ENCODE measurements at places on chromosomes 7 and 10. TPM values are rescaled to one million over a fixed set of nuclear protein-coding genes. Genes with fewer than 3 reads are reported as not detected.
A peak's percentile ranks its signal among the peaks of the same experiment; 100 is the strongest.

C10orf62 gene
- 0.41 TPM for polyA plus RNA-seq

GRCh38 chr10:16991011-16991410 lies 138.6 kb downstream of the CUBN start:
- H3K27me3 ChIP-seq, result no peaks in the 10 kb centered on the region
- no peak overlapping the region for H3K4me3 ChIP-seq
- DNase-seq, result no peak
- no peak overlapping the region for H3K27ac ChIP-seq

DNA sequence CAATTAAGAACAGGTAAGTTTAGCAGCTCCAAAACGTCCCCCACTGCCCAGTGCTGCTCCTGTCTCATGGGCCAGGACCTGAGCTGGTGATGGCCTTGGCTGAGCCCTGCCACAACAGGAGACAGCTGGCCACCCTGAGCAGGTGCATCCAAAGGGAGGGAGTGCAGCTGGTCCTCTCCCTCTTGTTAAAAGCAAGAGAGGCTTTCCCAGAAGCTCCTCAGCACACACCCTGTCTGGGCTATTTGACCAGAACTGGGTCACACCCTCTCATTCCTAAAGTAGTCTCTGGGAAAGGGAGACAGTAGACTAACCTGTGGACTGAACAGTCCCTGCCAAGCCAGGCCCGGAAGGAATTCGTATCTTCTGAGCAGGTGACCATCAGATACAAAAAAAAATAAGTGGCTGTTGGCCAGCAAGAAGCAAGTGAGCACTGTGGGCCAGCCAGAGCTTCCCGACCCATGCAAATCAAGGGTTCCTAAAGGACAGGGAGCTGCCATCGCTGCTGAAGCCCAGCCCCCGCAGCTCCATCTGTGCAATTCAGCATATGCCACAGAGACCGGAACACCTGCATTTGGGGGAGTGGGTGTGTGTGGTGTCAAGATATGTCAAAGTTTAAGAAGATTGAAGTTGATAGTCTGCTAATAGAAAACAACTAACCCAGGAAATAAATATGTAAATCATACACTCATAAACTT lies 2.1 kb upstream of the TMEM72 start:
- H3K27me3 ChIP-seq, result no peaks in the 10 kb centered on the region
- no peaks in the 10 kb centered on the region for H3K4me1 ChIP-seq
- no peak overlapping the region for H3K4me3 ChIP-seq
- no peak overlapping the region for H3K27ac ChIP-seq

DNA sequence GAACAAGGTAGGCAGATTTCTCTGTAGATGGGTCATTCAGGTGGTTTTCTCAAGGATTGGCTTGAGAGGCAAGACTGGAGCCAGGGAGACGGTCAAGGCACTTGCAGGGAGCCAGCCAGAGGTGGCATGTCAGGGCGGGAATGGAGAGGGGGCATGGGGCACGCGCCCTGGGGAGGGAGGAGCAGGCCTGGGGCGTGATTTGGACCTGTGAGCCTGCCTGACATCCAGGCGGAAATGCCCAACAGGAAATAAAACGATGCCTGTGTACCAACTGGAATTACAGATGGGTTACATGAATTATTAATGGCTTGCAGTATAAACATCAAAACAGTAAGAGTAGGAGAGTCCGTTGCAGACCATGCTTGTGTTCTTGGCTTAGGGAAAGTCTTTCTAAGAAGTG lies 8.6 kb upstream of the SUN1 start:
- peaks cover 29% of the 10 kb centered on the region for H3K36me3 ChIP-seq
- DNase-seq, result peak; percentile 78
- no peaks in the 10 kb centered on the region for H3K4me1 ChIP-seq

DNA sequence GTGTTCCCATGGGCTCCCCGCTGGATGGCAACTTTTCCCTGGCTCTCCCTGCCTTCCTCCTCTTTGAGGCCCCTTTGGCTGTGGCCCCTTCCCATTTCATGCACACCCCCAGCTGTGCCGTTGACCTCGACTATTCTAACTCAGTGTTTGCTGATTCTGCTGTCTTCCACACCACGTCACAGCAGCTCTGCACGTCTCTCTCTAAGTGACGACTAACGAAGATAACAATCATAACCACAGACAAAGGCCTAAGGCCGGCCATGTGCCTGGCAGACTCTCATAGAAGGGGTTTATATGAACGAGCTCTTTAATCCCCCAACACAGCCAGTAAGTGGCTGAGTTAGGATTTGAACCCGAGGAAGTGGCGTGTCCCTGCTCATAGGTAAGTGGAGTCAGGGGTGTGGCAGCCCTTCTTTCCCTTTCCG lies 151.5 kb upstream of the SHH start:
- no peak for DNase-seq
- H3K27ac ChIP-seq, result no peak overlapping the region
- H3K36me3 ChIP-seq, result no peaks in the 10 kb centered on the region
- no peak overlapping the region for H3K4me3 ChIP-seq
- no peaks in the 10 kb centered on the region for H3K27me3 ChIP-seq
- H3K4me1 ChIP-seq, result no peaks in the 10 kb centered on the region

GRCh38 chr10:59832506-59832905 lies 73.8 kb downstream of the CCDC6 start:
- H3K27me3 ChIP-seq, result no peaks in the 10 kb centered on the region
- H3K4me3 ChIP-seq, result no peak overlapping the region
- H3K27ac ChIP-seq, result no peak overlapping the region
- H3K4me1 ChIP-seq, result peaks cover 6% of the 10 kb centered on the region
- H3K36me3 ChIP-seq, result no peaks in the 10 kb centered on the region
- DNase-seq, result no peak

- no peaks in the 10 kb centered on the region for H3K4me1 ChIP-seq
- no peaks in the 10 kb centered on the region for H3K36me3 ChIP-seq
- no peak overlapping the region for H3K27ac ChIP-seq
- H3K27me3 ChIP-seq, result no peaks in the 10 kb centered on the region
- no peak for DNase-seq
Observed at GRCh38 chr7:33448035-33448434, 318.7 kb downstream of the BBS9 start.

DNA sequence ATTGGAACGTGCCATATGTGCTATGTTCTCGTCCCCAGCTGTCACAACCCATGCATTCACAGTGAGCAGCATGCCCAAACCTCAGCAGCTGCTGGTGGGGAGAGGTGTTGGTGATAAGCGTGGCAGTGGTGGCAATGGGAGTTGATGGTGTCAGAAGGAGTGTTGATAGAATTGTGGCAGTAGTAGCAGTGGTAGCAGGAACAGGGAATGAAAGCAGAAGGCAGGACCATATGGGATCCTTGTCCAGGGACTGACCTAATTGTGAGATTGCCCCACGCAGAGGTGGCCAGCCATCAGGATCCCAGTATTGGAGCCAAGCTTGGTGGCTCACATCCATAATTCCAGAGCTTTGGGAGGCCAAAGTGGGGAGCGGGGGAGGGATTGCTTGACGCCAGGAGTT lies 276.3 kb downstream of the GALNT17 start:
- H3K36me3 ChIP-seq, result no peaks in the 10 kb centered on the region
- H3K27ac ChIP-seq, result no peak overlapping the region
- no peaks in the 10 kb centered on the region for H3K4me1 ChIP-seq
- no peak for DNase-seq
- no peak overlapping the region for H3K4me3 ChIP-seq
- H3K27me3 ChIP-seq, result no peaks in the 10 kb centered on the region

DNA sequence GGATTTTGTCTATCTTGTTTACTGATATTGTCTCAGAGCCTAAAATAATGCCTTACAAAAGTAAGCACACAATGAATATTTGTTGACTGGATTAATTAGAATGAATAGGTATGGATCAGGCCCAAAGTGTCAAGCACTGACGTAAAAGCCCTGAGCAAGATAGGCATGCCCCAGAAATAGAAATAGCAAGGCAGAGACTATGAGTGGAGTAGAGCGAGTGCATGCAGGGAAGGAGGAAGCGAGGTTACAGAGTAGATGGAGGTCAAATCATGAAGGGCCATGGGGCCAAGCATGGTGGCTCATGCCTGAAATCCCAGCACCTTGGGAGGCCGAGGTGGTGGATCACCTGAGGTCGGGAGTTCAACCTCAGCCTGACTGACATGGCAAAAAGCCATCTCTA lies 51.6 kb upstream of the SFTPD start:
- DNase-seq, result no peak
- H3K36me3 ChIP-seq, result no peaks in the 10 kb centered on the region
- no peak overlapping the region for H3K27ac ChIP-seq
- no peaks in the 10 kb centered on the region for H3K27me3 ChIP-seq

INA gene
- not detected for polyA plus RNA-seq

SVOPL gene
- polyA plus RNA-seq, result not detected

PPP1R17 gene
- not detected for polyA plus RNA-seq

DNA sequence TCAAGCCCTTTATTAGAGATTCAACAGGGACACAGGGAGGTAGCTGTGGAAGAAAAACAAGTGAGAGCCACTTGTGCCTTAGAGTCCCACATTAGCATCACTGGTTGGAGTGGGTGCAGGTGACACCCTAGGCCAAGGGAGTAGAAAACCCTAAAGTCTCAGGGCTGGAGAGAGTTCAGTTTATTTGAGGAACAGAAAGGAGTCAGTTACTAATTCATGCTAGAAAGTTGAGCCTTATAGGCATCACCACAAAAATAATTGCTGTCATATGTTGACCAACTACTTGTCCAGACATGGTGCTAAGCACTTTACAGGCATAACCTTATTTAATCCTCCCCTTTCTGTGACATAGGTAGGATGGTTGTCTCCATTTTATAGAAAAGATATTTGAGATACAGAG lies 20.9 kb upstream of the ACSL5 start:
- no peak overlapping the region for H3K4me3 ChIP-seq
- no peaks in the 10 kb centered on the region for H3K27me3 ChIP-seq
- H3K36me3 ChIP-seq, result no peaks in the 10 kb centered on the region
- no peak overlapping the region for H3K27ac ChIP-seq
- DNase-seq, result no peak

SPDYE2B gene
- 1.3 TPM for polyA plus RNA-seq

- no peaks in the 10 kb centered on the region for H3K4me1 ChIP-seq
- no peaks in the 10 kb centered on the region for H3K36me3 ChIP-seq
- no peaks in the 10 kb centered on the region for H3K27me3 ChIP-seq
Observed at GRCh38 chr10:30840395-30841050, 191.1 kb downstream of the ZNF438 start.

GRCh38 chr7:31646942-31647341 lies 40.1 kb upstream of the PPP1R17 start:
- H3K27ac ChIP-seq, result no peak overlapping the region
- no peaks in the 10 kb centered on the region for H3K36me3 ChIP-seq
- H3K27me3 ChIP-seq, result no peaks in the 10 kb centered on the region
- no peak for DNase-seq
- H3K4me3 ChIP-seq, result no peak overlapping the region

GRCh38 chr10:16995867-16996529 lies 133.6 kb downstream of the CUBN start:
- H3K36me3 ChIP-seq, result no peaks in the 10 kb centered on the region
- DNase-seq, result peak; percentile 29
- no peak overlapping the region for H3K4me3 ChIP-seq
- H3K27me3 ChIP-seq, result no peaks in the 10 kb centered on the region
- H3K27ac ChIP-seq, result no peak overlapping the region
- H3K4me1 ChIP-seq, result peaks cover 2% of the 10 kb centered on the region

HOXA3 gene
- polyA plus RNA-seq, result 0.45 TPM

DNA sequence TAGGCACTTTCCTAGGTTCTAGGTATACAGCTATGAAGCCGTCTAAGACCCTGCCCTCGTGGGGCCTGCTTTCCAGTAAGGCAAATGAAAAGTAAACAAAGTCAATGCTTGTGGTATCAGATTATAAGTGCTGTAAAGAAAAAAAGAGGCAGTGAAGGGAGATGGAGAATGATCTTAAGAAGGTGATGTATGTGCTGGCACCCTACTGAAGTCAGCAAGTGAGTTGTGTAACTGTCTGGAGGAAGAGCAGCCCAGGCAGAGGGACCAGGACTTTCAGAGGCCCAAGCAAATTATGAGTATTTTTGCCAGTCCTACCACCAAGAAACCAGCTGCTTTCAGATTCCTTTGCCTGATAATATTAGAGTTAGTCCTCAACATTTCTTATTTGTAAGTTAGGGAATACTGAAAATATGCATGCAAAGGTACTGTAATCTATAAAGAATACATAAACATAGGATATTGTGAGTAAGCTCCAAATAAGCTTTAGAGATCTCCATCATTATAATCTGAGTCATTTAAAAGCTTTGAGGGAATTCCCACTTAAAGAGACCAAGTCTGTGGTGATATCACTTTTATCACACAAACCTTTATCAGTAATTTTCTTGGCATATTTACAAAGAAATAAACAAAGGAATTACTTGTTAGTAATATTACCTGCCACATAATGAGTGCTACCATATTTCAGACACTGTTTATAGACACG lies 329.2 kb upstream of the LRGUK start:
- no peaks in the 10 kb centered on the region for H3K27me3 ChIP-seq
- no peak overlapping the region for H3K27ac ChIP-seq
- H3K4me1 ChIP-seq, result no peaks in the 10 kb centered on the region
- DNase-seq, result no peak

Data from small intestine (tissue), 16 donors.